Fibroblast of skin of right quadriceps (primary cell): ENCODE measurements at places on chromosomes 13 and 19.
A peak's percentile ranks its signal among the peaks of the same experiment; 100 is the strongest.

DNA sequence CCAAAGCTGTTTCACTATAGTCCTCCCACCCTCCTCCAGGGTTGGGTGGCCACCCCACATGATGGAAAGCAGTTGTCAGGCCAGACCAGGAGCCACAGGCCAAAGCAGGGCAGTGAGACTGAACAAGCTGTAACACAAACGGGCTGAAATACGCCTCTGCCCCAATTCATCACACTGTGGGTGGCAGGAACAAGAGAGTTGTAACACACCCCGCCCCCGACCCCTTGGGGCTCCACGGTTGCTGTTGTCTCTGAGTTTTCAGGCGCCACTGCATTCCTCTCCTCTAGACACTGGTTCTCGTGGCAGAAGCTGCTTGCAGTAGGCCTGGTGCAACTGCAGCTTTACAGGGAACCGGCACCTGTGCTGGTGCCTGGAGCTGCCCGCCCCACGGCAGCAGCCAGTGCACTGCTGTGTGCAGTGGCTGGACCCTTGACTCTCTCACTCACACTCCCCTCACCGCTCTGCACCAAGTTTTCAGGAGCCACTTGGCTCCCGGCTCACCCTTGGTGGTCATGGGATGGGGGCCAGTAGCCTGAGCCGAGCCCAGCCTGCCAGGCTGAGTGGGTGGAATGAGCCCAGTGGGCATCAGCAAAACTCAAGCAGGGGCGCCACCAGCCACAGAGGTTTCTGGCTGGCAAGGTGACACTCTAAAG is 1314.5 kb upstream of the MIR17HG start:
- no peak for DNase-seq

DNA sequence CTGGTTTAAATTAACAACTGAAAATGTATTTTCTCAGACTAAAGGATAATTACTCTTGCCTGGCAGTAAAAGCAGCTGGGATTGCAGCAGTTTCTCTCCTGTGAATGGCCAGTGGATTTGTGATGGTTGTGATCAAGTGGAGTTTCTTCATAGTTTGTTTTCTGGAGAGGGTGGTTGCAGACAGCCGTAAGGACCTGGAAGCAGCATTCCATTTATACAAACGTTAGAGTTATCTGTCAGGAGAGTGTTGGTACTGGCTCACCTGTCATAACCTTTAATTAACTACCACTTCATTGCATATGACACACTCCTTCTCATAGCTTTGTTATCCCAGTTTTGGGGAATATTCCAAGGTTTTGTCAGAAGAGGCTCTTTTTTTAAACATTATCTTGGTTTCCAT is 258.4 kb upstream of the SLC10A2 start:
- DNase-seq: no peak

- no peak for DNase-seq
These were observed 822 bp upstream of the RFXAP start for GRCh38 chr13:36817996-36818803.

- DNase-seq: no peak
These were observed 1289.1 kb downstream of the OLFM4 start for GRCh38 chr13:54317722-54318121.

DNA sequence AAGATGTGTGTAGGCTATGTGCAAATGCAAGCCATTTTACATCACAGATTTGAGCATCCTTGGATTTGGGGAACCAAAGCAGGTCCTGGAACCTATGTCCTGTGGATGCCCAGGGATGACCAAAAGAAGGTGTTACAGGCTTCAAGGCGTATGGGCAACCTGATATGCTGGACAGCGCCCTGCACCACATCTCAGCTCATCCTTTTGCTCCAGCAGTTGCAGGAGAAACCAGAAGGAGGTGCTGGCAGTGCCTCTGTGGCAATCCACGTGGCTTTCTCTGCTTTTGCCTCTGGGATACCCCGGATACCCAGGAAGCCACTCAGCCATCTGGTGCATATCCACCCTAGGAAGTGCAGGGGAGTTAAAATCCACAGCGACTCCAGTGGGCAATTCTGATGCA is 110.3 kb upstream of the VSTM2B start:
- no peak for DNase-seq

- DNase-seq: no peak
These were observed 549.6 kb upstream of the SLC10A2 start for GRCh38 chr13:103615771-103616170.

- DNase-seq: no peak
These were observed 13.7 kb upstream of the SOX1 start for GRCh38 chr13:112053167-112053743.

DNA sequence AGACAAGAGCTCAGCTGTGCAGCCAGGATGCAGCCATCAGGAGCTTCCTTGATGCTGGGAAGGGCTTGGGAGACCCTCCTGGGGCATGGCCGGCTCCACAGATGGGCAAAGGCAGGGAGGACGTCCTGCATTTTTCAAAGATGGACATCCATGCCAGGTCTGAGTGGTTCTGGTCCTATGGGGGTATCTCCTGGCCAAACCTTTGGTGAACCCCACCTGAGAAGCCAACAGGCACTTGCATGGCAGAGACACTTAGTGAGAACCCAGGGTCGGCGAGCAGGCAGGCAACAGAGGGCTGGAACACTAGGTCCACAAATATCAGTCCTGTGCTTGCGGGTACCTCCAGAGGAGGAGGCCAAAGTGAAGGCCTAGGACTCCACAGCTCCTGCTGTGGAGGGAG is 70.0 kb downstream of the KCTD15 start:
- DNase-seq: no peak

DNA sequence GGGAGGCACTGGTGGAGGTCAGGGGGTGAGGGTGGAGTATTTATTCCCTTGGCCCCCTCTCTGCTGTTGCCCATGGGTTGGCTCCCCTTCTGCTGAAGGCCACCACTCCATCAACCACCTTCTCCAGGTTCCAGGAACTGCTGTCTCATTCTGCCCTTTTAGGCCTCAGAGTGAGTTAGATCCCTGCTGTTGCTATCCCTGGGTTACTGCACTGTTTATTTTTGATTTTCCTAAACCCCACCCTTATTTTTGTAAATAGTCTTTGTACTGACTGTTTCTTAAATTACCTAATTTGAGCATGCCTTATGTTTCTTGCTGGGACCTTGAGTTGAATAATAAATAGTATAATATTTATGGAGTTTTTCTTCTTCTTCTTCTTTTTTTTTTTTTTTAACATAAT is 132.8 kb downstream of the RGCC start:
- DNase-seq: no peak

GRCh38 chr13:44347301-44347700 is 26.3 kb upstream of the SERP2 start:
- DNase-seq: no peak

GRCh38 chr19:18763674-18764590 is 27.2 kb downstream of the COMP start:
- DNase-seq: peak; percentile 53

GRCh38 chr19:45103156-45103507 is 10.2 kb downstream of the PPP1R37 start:
- peak; percentile 26 for DNase-seq

DNA sequence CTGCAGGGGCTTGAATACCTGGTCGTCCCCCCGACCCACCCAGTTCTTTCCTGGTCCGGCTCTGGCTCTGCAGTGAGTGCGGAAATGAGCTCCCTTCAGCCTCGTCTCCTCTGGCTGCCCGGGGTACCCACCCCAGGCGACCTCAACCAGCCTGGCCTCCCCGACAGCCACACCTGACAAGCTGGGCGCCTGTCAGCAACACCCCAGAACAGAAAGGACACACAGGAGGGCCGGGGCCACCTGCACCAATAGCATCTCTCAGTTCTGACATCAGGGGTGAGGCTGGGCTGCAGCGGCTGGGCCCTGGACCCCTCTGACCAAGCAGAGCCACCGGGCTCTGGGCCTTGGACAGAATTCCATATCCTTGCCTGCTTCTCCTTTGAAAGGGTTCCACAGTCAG is 19.7 kb downstream of the SUGP1 start:
- DNase-seq: no peak

GRCh38 chr13:71861769-71862458 is 5.1 kb downstream of the DACH1 start:
- no peak for DNase-seq

DNA sequence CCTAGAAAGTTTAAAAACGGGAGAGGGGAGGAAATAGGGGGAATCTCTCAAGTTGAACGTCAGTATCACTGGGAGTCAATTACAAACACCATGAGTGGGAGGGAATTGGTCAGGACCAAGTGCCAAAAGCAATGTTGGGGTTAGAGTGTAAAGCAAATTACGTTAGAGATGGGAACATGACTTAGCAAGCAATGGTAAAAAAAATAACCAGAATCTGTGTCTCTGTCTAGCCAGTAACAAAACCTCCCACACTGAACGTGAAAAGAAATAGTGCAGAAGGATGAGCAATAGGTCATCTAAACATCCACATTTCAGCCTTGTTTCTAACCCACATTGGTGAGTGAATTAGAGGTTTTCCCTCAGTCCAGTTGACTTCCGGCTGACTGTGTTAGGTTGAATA is 242.2 kb downstream of the COG6 start:
- DNase-seq: no peak

GRCh38 chr13:46170268-46170667 is 11.7 kb downstream of the LCP1 start:
- DNase-seq: no peak

GRCh38 chr13:21672287-21672680 is 1.4 kb downstream of the FGF9 start:
- DNase-seq: no peak

DNA sequence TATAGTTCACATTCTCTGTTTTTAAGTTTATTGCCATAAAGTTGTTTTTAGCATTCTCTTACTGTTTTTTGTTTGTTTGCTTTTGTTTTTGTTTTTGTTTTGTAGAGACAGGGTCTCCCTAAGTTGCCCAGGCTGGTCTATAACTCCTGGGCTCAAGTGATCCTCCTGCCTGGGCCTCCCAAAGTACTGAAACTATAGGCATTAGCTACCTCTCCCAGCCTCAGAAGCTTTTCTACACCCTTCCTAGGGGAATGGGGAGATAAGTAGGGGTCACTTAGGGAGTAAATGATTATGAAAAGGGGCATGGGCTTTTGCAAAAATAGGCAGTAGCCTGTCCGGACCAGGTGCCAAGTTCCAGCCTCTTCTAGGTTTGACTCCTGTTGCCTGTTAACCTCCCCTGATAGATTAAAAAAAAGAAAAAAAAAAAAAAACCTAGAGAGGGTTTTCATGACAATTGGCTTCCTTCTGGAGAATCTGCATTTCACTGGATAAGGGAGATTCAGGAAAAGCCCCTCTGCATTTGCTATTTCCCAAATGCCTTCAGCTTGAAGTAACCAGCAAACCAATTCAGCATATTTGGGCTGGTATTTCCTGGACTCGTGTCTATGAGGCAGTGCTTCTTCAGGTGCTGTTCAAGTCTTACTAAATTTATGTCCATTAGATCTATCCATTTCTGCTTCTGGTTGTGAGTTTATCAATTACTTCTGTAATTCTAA is 216.8 kb downstream of the TM9SF2 start:
- DNase-seq: no peak

DNA sequence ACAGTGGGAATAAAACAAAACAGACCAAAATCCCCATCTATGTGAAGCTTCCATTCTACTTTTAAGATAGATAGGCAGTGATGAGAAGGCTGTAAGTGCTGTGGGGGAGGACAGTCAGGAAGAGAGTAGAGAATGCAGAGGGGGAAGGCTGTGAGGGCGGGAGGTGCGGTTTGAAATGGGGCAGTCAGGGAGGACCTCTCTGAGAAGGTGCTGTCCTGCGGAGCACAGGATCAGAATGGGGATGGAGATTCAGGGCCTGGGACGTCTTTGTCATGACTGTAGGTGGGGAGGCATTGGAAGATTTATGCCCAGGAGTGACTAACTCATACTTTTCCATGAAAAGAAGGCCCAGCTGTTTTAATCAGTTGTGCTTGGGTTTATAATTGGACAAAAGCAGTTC is 3.9 kb upstream of the GPR183 start:
- DNase-seq: peak; percentile 47

GRCh38 chr13:91169321-91170050 is 178.0 kb upstream of the MIR17HG start:
- no peak for DNase-seq

DNA sequence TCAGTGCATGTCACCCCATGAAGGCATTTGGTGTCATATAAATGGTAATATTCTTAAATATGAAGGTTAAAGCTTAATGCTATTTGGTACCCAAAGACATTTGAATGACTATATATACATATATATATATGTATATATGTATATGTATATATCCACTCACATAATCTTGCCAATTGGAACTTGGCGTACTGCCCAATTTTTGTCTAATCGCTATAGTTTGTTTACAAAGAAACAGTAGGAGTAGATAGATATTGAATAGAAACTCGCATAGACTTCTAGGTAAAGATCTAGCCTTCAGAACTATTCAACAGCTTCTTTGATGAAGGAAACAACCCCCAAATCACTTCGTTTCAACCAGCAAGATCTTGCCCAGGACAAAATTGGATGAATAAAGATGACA is 24.1 kb downstream of the KLF5 start:
- no peak for DNase-seq

GRCh38 chr13:72541674-72542073 is 185.8 kb downstream of the MZT1 start:
- DNase-seq: no peak

DNA sequence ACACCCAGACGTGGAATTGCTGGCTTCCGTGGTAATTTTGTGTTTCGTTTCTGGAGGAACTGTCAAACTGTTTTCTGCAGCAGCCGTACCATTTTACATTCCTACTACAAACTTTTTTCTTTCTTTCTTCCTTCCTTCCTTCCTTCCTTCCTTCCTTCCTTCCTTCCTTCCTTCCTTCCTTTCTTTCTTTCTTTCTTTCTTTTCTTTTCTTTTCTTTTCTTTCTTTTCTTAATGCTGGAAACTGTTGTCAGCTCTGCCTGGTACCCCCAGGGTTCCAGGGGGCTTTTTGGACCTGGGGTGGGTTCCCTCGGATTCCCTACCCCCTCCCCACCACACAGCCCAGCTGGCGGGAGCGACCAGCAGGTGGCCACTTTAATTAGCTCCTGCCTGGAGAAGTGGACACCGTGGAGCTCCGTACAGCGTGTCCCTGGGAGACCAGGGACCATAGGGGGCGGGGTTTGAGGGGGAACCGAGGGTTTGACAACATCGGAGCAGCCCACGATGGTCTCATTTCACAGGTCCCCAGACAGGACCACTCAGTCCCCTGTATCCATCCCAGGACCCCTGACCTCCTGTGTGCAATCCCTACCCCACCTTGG is 24.4 kb downstream of the CELF5 start:
- no peak for DNase-seq

- no peak for DNase-seq
These were observed 48.5 kb downstream of the TDRD12 start for GRCh38 chr19:32767951-32768679.

GRCh38 chr13:39765801-39766463 is 110.5 kb downstream of the COG6 start:
- peak; percentile 62 for DNase-seq

DNA sequence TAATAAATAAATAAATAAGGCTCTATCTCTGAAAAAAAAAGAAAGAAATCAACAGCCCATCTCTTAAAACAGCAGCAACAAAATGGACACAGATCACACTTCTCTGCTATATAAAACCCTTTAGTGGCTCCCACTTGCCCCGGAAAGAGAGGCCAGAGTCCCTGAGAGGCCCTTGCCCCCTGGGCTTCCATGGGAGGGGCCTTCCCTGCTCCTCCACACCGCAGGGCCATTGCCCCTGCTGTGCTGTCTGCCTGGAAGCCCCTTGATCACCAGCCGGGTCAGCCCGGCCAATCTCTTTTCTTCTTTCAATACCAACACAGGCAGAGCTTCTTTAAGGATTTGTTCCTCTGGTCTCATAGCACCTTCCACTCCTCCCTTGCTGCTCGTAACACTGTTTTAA is 171.1 kb downstream of the URI1 start:
- DNase-seq: no peak

GRCh38 chr19:5907241-5907640 is 2.6 kb downstream of the VMAC start:
- DNase-seq: no peak
